ENCODE measurements at places on chromosomes 16 and 17.

GRCh38 chr17:79946352-79947231 is 89.1 kb downstream of the TBC1D16 start:
- DNase-seq, result no peak

GRCh38 chr16:66741169-66741900 is 10.1 kb downstream of the DYNC1LI2 start:
- DNase-seq, result no peak

DNA sequence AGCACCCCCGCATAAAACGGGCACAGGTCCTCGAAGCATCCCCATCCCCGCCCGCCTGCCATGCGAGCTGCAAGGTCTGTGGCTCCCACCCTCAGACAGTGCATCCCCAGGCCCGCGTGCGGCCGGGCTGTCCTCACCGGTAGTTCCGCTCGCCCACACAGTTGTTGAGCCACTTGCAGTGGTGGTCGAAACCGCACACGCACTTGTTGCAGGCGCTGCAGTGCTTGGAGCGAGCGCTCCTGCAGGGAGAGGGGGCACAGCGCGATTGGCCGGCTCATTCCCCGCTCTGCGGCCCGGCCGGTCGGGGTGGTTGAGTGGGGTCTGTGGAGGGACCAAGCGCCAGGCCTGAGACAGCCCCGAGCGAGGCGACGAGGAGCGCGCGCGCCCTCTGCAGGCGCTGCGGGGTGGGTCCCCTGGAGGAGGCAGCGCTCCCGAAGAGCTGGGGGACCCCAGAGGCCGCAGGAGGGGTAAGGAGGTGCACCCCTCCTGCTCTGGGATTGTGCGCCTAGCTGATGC is 6.0 kb upstream of the TPPP3 start:
- DNase-seq, result peak; percentile 72

DNA sequence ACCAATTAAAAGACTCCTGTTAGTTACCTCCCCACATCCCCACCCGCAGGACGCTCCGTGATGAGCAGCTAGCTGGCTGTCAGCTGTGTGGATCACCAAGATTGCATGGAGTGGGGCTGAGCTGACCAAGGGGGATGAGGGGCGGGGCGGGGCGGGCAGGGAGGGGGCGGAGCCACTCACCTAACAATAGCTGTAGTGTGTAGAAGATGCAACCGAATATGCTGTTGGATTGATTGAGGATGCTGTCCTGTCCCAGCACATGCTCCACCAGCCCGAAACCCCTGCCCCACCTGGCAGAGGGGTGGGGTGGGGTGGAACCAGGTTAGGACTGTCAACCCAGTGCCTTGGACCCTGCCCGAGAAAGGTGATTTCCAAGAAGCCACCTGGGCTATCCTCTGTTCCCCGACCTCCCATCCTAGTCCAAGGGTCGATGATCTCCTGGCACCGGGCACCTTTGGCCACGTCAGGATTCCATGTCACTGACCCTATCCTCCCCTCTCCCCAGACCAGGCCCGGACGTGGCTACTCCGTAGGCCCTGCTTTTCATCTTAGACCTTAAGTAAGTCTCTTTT is 1.4 kb downstream of the VKORC1 start:
- DNase-seq, result no peak

- DNase-seq, result peak; percentile 71
These were observed 10.0 kb downstream of the CYBC1 start for GRCh38 chr17:82440469-82440981.

DNA sequence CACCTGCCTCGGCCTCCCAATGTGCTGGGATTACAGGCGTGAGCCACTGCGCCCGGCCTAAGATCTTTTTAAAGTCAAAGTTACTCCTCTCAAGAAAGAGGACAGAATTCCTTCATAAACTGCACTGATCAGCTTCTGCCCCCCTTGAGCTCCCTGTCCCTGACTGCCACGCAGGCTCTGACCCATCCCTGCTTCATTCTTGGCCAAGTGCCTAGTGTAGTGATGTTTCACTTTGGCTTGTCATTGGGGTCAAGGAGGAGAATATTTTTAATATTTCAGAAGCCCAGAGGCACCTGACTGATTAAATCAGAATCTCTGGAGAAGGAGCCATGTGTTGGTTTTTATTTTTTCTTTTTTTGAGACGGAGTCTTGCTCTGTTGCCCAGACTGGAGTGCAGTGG is 9.1 kb downstream of the MRM1 start:
- DNase-seq, result no peak

DNA sequence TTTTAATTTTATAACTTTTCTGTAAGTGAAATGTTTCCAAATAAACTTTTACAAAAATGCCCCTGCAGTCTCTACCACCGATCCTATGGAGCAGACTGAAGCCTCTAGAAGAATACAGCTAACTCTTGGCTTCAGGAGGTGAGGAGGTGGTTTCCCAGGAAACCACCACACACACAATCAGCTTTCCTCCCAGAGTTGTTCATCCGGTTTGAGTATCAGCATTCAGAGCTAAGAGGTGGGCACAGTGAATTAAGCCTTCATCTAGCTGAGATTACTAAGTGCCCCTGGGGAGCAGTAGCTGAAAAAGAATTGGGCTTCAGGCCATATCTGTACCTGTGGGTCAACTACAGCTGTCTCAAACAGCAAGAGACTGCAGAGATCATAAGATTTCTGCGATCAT is 139.7 kb downstream of the AATF start:
- no peak for DNase-seq

DNA sequence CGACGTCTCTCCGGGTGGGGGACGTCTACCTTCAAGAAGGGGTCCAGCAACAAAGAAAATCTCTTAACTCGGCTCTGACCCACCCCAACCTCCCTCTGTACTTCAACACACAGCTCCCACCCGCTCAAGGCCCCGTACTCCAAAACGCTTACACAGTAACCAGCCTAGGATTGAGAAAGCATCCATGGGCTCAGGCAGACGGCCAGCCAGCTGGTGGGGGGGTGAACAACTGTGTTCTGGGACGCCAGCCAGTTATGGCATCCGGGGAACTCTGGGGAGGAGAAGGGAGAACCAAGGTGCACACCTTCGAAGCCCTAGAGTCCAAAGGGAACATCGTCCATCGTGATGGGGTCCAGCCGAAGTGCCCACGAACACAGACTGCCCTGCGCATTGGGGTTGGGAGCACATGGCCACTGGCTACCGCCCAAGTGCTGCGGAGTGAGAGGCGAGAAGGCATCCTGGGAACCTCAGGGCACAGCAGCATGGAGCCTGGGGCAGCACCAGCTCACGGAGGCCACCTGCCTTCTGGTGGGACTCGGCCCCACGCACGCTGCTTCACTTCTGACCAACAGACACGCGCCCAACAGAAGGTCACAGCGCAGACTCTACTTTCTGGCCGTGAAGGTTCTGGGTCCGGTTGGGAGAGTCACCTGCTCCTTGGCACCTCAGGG is 14.3 kb downstream of the SLC16A3 start:
- DNase-seq, result no peak

DNA sequence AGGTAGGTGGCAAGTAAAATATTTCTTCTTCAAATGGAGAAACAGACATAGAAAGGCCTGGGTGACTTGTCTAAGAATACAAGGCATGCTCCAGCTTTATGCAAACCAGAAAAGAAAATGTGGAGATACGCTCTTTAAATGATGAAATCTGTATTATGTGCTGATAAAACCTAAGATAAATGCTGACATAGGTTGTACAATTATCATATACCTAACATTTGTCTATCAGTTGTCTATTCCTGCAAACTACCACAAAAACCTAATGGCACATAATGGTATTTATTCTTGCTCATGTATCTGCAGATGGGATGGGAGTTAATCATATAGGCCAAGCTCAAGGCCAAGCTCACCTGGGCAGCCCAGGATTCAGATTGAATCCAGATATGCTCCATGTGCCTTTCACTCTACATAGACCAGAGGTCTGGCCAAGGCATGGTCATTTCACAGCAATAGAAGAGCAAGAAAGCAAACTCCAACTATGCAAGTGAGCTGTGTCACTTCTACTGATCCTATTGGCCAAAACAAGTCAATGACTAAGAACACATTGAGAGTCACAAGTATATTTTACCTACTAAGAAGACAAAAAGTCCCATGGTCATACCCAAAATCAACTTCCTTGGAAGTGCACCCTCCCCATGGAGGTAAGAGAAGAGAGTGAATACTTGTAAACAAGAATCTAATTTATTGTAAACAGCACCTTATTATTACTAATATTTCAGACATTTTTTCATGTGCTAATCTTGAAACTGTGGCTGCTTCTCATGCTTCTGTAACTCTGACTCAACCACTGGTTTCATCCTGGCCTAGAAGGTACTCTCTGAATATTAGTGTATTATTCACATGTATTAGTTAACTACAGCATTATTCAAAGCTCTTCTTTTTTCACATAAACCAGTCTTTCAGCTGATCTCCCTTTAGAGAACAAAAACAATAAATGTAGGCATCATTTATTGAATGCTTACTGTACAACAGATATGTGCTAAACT is 270.7 kb upstream of the SOX9 start:
- no peak for DNase-seq

DNA sequence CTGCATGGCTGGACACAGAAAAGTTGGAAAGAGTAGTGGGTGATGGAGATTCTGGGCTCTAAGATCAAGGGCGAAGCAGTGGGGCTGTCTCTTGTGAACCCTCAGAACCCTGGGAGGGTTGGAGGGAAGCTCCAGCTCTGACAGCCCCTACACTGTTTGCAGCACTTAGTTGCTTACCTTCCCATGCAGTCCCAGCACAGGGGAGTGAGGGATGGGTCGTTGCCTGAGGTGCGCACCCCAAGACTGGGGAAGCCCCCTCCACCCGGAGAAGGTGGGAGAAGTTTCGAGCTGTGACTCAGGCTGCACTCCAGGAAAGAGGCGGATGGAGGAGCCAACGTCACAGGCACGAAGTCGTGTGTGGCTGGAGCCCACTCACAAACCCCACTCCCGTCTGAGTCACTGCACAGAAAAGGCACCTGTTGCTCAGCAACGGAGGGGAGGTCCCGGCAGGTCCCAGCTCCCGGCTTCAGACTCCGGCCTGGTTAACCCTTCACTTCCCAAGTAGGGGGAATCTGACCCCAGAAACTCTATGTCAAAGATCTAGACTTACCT is 60.1 kb downstream of the AIPL1 start:
- no peak for DNase-seq

DNA sequence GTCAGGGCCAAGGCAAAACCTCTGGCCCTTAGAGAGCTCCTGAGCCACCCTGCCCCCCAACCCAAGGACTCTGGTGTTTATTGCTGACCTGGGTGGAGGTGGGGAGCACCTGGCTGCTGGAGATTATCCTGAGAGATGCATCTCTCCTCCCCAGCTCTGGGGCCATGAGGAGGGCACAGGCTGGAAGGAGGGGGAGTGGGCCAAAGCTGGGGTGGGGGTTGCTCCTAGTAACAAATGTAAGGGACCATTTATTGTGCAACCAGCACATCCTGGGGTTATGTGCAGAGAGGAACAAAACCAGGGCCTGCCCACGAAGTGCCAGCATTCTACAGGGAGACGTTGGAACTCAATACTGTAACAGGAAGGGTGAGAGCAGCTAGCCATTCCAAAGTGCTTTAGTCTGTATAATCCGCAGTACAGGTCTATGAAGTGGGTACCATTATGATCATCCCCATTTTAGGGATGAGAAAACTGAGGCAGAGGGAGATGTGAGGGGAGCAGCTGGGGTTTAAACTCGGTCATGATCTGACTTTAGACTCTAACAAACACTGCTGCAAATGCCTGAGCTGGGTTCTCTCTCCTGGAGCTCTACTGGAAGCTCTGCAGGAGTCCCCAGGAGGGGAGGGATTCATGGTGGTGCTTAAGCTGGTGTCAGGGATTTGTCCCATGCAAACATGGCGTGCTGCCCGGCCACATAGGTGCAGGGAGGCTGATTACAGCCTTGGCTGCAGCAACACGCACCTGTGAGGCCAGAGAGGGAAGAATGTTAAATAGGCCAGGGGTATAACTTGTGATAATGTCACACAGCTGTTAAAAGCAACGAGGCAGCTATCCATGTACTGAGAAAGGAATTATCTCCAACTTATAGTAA is 1.4 kb upstream of the RHBDF2 start:
- no peak for DNase-seq

GRCh38 chr17:39719563-39720355 is 10.6 kb downstream of the MIEN1 start:
- no peak for DNase-seq

- no peak for DNase-seq
These were observed 3.8 kb downstream of the HSDL1 start for GRCh38 chr16:84141143-84141670.

GRCh38 chr17:76382351-76382802 is 2.0 kb upstream of the SPHK1 start:
- no peak for DNase-seq

GRCh38 chr16:28537076-28537475 is 1.7 kb downstream of the NUPR1 start:
- DNase-seq, result no peak

DNA sequence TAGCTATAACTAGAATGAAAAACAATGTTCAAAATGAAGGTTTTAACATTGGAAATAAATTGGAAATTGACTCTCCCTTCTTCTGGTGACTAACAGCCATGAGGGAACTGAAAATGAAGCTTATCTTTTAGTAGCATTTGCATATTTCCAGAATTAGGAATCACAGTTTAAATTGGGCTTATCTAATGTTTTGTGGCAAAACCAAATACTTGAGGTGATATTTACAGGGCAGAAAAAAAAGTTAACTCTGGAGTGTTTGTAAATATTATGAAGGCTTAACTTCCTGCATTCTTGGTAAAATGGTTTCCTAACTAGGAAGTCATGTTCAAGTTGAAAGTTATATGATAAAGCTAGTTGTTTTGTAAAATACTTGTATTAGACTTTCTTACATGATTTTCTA is 96.4 kb upstream of the SOX9 start:
- no peak for DNase-seq

- no peak for DNase-seq
These were observed 1.1 kb upstream of the ZG16B start for GRCh38 chr16:2828876-2829430.

- DNase-seq, result no peak
These were observed 165.6 kb upstream of the RPH3AL start for GRCh38 chr17:518047-518735.

GRCh38 chr17:65064452-65065019 is 8.0 kb upstream of the GNA13 start:
- DNase-seq, result no peak

DNA sequence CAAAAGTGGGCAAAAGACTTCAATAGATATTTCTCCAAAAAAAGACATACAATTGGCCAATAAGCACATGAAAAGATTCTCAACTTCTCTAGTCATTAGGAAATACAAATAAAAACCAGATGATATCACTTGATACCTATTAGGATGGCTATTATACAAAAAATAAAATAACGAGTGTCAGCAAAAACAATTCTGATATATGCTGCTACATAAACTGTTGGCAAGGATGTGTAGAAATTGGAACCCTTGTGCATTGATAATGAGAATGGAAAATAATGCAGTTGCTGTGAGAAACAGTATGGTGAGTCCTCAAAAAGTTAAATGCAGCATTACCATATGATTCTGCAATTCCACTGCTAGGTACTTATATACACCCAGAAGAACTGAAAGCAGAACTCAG is 80.6 kb downstream of the BRIP1 start:
- no peak for DNase-seq

DNA sequence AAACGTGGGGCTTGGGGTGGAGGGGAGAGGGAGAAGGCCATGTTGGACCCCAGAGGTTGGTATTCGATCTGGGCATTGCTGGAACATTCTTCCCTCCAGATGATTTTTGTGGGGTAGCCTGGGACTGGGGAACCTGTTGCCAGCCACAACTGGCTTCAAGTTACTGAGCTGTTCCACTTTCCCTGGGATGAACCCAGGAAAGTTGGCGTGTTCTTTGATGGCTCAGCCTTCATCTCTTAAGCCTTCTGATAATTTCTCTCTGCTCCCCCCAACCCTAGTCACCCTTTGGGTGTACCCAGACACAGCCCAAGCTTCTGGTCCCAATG is 2.1 kb downstream of the TBX21 start:
- DNase-seq, result no peak
